ENCODE measurements at places on chromosomes 1 and 21. TPM values are rescaled to one million over a fixed set of nuclear protein-coding genes. Genes with fewer than 3 reads are reported as not detected.

The CCNL2 gene
- 226 TPM for total RNA-seq

The CFAP107 gene
- not detected for total RNA-seq

The ALPL gene
- total RNA-seq: 1.5 TPM

- DNase-seq: no peak
Measured at GRCh38 chr1:26744075-26744959, 43.4 kb upstream of the PIGV start.

- DNase-seq: no peak
Measured at GRCh38 chr21:29017639-29018237, 1.4 kb downstream of the RWDD2B start.

- DNase-seq: no peak
Measured at GRCh38 chr1:3125078-3125477, 56.1 kb downstream of the PRDM16 start.

The GUCA2B gene
- not detected for total RNA-seq

The CFH gene
- total RNA-seq: 299 TPM

The LORICRIN gene
- total RNA-seq: not detected

All from urinary bladder (tissue), 4 donors.